Substantia nigra (tissue), 51 donors: ENCODE measurements at places on chromosomes 7 and 10.

- DNase-seq, result no peak
These were observed 1.5 kb downstream of the C1QL3 start for GRCh38 chr10:16519908-16520861.

- DNase-seq, result no peak
These were observed 248.6 kb upstream of the MAGI2 start for GRCh38 chr7:79702116-79702515.

DNA sequence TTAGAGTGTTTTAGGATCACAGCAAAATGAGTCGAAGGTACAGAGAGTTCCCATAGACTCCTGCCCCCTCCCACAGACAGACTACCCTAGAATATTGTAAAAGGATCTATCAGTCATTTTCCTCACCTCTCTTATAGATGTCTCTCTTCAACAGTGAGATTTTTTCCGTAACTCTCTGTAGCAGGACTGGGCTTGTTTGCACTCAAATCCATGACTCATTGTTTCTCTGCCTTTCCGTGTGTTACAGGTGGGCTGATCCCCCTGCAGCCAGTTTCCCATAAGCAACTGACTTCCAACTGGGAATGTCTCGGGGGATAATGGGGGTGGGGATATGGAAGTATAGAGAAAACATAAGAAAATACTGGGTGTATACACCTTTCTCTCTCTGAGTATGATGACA, 921.0 kb downstream of the GATA3 start:
- DNase-seq, result no peak

DNA sequence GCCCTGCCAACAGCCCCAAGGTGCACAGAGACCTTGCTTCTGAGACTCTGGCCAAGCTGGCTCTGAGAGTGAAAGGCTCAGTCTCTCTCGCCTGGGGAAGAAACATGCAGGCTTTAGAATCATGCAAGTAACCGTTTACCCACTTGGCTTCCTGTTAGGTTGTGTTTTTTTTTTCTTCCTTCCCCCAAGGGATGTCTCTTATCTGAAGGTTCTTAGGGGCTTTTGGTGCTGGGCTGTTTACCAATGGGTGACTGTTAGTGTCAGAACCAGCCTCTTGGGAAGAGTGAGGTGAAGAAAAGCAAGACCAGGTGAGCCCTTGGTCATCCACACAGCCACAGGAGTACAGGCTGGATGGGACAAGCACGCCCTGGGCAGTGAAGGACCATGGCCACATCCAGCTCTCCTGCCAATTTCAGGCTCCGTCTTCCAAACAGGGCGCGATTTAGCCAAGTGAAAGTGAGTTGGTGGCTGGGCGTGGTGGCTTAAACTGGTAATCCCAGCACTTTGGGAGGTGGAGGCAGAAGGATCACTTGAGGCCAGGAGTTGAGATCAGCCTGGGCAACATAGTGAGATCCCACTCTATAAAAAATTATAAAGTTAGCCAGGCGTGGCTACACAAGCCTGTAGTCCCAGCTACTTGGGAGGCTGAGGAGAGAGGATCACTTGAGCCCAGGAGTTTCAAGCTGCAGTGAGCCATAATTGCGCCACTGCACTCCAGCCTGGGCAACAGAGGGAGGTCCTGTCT, 76.3 kb upstream of the CUX1 start:
- DNase-seq, result no peak

DNA sequence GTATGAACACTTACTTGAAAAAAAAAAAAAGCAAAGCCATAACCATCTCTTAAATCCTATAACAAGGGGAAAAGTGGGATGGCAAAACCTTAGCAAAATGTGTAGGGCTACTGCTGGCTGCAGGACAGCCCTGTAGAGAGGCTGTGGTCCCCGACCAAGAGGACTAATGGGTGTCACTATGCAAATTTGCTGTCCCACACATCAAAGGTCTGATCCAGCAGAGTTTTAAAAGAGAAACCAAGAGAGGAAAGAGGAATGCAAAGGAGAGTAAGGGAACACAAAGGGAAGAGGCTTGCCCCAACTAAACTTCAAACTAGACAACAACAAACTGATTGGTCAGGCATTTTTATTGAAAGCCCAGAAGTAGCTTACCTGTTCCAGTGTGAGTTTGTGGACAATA, 3.1 kb upstream of the ZNRF2 start:
- DNase-seq, result no peak

- DNase-seq, result no peak
These were observed 616.0 kb downstream of the GATA3 start for GRCh38 chr10:8670461-8670860.

- DNase-seq, result no peak
These were observed 13.7 kb downstream of the PRPS1L1 start for GRCh38 chr7:18013936-18014335.

- peak; percentile 47 for DNase-seq
These were observed 10.8 kb downstream of the TLX1 start for GRCh38 chr10:101141616-101142532.

- no peak for DNase-seq
These were observed 46.2 kb downstream of the FAM53B start for GRCh38 chr10:124697837-124698544.

- DNase-seq, result no peak
These were observed 202.6 kb downstream of the MDFIC start for GRCh38 chr7:115124409-115124939.

- no peak for DNase-seq
These were observed 43.8 kb upstream of the RPA3 start for GRCh38 chr7:7761974-7762779.

DNA sequence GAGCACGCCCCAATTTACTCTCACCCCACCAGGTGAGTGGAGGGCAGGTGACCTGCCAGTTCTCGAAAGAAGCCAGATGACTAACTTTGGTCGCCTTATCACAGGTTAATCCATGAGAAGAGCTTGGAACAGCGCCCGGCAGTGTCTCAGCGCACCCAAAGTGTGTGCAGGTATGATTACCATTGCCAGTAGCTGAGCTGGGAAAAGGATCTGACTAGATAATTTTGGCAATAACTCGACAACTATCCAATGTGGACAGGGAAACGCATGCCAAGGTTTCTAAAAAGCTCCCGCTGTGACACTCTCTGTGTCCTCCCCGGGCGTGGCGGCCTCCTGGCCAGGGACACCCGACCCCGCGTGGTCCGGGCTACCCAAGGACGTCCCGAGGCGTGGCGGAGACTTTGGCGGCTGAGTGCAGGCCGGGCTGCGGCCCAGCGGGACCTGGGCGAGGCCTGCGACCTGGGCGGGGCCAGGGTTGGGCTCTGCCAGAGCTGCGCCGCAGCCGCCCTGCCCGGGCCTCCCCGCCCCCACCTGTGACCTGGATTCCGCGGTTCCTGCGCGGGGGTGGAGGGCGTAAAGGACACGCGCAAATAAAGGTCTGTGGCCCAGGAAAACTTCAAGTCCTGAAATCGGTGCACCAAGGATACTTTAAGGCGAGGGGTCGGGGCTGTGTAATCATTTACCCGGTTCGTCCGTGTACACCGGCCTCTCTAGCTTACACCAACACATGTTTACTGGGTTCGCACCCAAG, 13.7 kb upstream of the WAPL start:
- no peak for DNase-seq

GRCh38 chr10:110307805-110308204, 3.1 kb upstream of the SMNDC1 start:
- no peak for DNase-seq

DNA sequence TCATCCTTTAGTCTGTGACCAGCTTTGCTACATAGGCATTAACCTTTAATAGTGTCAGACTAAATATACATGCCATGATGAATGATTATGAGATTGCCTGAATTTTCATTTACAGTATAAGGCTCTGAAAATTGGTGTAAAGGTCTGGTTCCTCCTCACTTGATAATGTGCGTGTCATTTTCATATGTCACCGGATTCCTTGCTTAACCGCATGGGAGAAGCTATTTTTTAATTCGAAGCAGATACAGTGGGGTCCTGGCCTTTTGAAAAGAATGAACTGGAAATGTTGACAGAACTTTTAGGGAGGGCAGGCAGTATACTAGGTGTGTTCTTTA, 192.4 kb upstream of the SH2B2 start:
- DNase-seq, result no peak

DNA sequence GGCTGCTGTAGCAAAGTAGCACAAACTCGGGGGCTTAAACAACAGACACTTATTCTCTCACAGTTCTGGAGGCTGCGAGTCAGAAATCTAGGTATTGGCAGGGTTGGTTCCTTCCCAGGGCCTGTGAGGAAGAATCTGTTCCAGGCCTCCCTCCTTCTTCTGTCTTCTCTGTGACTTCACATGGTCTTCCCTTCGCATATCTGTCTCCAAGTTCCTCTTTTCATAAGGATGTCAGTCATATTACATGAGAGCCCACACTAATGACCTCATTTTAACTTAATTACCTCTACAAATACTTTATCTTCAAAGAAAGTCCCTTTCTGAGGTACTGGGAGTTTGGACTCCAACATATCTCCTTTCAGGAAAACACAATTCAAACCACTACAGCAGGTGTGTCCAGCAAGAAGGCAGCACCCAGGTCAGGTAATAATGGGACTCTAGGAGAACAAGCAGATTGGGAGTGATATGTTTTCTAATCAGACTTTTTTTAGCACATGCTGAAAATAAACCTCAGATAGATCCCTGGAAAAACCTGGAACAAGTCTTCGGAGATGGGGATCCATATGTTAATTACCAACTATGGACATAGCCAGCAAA, 11.7 kb downstream of the CREB5 start:
- no peak for DNase-seq

DNA sequence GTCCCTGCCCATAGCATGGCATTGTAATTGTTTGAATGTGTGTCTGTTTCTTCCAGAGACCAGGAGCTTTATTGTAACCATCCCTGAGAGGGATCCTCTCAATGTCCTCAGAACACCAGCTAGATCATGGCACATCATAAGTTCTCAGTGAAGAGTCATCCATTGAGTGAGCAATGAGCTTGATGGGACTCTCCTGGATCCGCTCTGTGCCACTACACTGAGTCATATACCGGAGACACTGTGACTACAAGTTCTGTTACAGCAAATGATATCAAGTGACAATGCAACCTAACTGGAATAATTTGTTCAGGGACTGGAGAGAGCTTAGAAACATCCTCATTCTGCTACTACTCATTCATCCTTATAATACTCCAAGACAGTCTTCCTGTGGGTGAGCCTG, 25.1 kb downstream of the MRPS24 start:
- DNase-seq, result no peak

GRCh38 chr10:122168598-122169394, 102.3 kb upstream of the BTBD16 start:
- no peak for DNase-seq

DNA sequence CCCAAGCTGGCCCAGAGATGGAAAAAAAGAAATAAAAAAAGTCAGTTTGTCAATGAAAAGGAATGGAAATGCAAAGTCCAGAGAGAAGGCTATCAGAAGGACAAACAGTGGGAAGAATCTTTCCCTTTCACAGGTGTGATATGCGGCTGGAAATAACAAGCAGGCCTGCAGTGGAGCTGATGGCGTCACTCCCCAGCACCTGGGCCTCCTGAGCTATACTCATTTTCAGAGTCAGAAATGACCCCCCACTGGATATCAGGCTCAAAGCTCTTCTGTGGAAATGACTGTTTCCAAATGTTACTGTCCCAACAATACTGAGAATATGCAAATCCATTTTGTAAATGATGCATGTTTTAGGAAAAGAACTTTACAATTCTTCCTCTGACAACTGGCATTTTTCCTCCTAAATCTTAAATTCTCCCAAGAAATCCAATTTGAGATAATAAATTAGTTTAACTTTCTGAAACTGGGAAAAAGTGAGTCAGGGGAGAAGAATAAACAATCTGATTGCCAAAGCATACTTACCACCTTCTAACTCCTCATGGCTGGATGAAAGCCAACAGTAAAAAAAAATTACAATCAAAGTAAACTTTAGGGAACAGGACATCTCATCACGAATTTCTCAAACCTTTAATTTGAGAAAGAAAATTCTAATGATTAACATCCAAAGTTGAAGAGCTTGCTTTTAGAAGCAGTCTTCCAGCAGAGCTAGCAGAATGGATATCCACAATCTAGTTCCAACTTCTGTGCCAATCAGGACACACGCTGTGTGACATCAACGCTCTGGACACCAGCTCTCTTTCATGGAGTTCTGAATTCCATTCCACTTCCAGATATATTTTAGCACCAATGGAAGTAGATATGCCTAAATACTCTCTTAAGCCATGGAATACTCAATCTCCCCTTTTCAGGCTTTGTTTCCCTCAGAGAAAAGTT, 5.3 kb upstream of the CUZD1 start:
- DNase-seq, result no peak

DNA sequence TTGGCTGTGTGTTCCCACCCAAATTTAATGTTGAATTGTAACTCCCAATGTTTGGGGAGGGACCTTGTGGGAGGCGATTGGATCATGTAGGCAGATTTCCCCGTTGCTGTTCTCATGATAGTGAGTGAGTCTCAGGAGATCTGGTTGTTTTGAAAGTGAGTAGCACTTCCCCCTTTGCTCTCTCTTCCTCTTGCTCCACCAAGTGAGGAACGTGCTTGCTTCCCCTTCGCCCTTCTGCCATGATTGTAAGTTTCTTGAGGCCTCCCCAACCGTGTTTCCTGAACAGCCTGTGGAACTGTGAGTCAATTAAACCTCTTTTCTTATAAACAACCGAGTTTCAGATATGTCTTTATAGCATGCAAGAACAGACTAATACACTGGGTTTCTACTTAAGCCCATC, 176.3 kb downstream of the CDK14 start:
- DNase-seq, result no peak

DNA sequence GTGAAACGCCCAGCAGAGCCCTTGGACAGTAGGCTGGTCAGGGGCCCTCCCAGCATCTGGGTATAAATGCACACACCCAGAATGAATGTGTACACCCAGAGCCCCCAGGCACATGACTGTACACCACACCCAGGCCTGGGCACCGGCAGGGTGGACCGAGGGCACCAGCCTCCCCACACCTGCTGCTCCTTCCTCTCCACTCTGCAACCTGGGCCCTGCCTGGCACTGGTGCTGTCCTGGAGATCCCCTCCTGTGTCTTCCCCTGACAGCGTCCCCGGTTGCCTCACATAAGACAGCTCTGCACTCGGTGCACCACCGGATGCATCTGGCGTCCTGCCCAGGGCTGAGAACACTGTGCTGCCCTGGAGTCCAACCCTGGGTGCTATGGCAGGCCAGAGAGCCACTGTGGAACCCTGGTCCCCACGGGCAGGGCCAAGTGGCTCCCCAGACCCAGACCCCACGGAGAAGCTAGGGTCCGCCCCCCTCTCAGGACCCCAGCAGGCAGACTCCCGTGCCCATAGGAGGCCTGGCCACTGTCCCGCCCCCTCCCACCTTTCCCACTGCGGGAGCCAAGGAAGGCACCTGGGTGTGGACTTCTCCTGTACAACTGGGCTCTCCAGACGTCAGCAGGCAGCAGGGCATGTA, 6.6 kb downstream of the RASGEF1A start:
- DNase-seq, result no peak
